ENCODE measurements at places on chromosomes 16 and 17.

- DNase-seq, result no peak
Observed at GRCh38 chr17:72063262-72063661, 57.6 kb upstream of the SOX9 start.

DNA sequence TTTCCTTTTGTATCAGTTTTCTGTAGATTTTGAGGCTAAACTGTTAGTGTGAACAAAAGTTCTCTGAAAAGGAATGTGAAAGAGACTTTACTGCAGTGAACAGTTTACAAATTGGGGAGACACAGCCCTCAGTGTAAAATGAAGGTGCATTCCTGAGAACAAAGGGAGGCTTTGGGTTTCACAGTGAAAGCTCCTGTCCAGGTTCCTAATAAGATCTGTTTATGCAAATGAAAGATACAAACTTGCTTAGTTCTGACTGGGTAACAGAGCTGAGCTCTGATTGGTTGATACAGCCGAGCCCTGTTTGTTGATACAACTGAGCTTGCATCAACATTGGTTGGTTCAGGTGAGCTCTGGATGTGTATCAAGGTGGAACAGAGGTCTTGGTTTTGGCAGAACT lies 8.3 kb upstream of the CDRT15 start:
- DNase-seq, result no peak

GRCh38 chr17:49676276-49676868 lies 1.5 kb downstream of the SPOP start:
- no peak for DNase-seq

- DNase-seq, result peak; percentile 62
Observed at GRCh38 chr17:68172461-68172954, 75.3 kb upstream of the AMZ2 start.

DNA sequence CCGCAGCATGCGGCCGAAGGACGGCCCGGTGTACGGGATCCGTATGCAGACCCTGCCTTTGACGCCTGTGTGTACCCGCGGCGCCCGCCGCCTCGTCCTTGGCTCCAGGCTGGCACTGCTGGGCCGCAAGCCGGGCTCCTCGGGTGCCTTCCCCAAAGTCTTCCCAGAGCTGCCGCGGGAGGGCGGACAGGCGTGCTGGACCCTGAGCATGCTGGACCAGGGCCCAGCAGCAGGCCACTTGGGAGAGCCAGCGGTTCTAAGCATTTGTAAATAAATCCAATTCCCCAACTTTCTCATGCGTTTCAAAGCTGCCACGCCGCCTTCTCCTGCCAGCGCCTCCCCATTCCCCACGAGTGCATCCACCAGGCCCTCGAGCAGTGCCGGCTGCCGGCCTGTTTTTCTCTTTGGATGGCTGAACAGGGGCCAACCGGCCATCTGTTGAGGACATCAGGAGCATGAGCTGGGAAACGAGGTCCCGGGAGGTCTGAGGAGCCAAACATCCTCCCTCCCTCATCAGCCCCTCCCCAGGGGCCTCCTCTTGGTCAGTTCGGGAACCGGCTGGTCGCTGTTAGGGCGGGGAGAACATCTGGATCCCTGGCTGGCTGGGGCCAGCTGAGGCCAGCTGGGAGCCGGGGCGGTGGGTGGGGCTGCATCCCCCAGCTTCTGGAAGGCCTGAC lies 20.5 kb upstream of the PABPN1L start:
- DNase-seq, result no peak

- DNase-seq, result no peak
Observed at GRCh38 chr17:28849281-28849680, 5.5 kb upstream of the ERAL1 start.

GRCh38 chr16:62625326-62625725 lies 589.1 kb upstream of the CDH8 start:
- DNase-seq, result no peak

- DNase-seq, result no peak
Observed at GRCh38 chr16:76955629-76956028, 235.4 kb upstream of the MON1B start.

DNA sequence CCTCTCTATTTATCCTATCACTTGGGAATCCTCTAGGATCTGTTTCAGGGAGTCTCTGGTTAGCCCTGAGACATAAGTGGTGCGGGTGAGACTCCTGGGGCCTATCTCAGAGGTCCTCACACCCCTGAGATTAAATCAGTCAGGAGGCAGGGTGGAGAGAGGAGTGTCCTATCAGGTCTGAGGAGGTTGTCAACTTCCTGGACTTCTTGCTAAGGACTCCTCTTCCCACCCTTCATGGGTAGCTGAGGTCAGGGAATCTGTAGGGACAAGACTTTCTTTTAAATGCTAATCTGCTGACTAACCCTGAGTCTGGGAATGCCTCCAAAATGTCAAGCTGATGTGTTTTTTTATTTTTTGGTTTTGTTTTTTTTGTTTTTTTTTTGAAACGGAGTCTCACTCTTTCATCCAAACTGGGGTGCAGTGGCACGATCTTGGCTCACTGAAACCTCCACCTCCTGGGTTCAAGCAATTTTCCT lies 6.6 kb upstream of the ARMC5 start:
- no peak for DNase-seq

DNA sequence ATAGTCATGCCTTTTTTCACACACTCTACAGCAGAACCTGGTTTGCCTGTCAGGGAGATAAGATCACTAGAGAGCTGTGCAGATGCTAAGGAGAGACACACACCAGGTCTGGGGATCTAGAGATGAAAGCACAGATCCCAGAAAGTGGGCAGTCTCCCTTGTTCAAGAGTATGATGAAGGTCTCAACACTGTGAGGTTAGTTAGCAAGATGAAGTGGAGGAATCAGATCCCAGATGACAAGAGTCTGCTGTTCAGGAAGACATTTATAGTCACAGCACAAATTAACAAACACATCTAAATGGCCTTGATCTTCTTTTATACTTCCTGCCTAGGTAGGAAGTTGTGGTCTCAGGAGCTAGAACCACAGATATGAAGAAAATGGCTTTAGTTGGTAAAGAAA lies 23.4 kb upstream of the SKAP1 start:
- DNase-seq, result no peak

DNA sequence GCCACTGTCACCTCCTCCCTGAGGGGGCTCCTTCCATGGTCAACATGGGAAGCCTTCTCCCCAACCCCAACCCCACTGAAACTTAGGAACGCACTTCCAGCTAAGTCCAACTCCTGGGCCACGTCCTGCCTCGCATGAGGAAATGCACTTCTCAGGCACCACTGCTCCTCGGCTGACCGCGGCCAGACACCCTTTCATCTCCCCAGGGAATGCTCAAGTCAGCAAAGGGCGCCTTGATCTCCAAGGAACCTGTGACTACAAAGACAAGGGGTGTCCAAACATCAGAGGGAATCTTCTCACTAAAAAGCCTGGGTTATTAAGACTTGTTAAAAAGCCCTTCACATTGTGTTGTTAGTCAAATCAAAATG lies 124.9 kb upstream of the HSBP1 start:
- DNase-seq, result no peak

DNA sequence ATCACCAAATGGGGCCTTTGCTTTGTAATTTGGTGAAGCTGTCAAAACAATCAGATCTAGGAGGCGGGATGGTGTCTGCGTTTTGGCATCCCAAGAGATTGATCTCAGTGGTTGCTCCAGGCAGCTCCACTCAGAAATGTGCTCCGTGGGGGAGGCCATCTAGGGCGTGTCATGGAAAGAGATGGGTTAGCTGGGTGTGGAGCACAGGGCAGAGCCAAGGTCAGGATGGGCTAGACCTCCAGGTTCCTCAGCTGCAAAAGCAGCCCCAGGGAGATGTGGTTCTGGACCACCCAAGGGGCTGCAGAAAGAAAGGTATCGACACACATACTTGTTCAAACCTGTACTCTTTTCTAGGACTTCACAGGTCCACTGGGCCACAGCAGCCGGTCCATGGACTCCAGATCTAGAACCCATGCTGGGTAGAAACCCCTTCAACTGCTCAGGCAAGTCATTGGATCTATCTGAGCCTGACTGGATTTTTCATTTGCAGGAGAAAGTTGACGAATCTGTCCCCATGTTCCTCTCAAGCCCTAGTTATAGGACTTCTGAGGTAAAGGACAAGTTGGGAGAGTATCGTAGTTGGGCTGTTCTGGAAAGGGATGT lies 270.2 kb upstream of the RPL38 start:
- DNase-seq, result no peak

GRCh38 chr16:3358871-3359270 lies 3.2 kb downstream of the OR2C1 start:
- no peak for DNase-seq

Measured in T-helper 1 cell (primary cell).